ENCODE measurements at places on chromosomes 6 and 20. TPM values are rescaled to one million over a fixed set of nuclear protein-coding genes. Genes with fewer than 3 reads are reported as not detected.

DNA sequence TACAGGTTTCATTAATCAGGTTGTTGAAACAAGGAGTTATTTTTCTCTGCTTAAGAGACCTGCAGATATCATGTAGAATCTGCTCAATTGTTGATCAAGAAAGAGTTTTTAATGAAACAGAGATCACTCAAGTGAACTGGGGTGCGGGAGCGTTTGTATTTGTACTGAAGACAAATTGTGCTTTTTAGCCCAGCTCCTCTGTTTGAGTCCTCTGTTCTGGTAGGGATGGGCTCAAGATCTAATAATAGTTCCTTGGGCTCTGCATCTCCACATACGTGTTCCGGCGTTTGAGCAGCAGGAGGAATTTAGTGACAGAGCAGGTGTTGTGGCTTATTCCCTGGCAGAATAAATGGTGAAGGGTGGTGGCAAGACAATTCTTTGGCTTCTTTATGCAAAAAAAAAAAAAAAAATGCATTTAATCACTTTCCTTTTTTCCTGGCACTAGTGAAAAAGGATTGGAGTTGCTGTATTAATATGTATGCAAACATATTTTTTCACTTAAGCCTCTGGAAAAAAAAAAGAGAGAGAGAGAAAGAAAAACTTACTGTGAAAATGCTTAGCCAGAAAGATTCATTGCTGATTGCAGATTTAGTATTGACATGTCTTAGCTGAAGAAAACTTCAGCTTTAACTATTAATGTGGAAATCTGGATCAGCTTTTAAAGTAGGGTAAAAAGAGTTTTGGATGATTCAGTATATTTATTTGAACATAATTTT is 4.0 kb downstream of the CITED2 start:
- DNase-seq: no peak

- DNase-seq: no peak
Measured at GRCh38 chr20:39105551-39105950, 143.4 kb downstream of the DHX35 start.

GRCh38 chr20:17300113-17300512 is 73.3 kb downstream of the PCSK2 start:
- DNase-seq: no peak

- no peak for DNase-seq
Measured at GRCh38 chr6:75546381-75546780, 52.8 kb upstream of the FILIP1 start.

DNA sequence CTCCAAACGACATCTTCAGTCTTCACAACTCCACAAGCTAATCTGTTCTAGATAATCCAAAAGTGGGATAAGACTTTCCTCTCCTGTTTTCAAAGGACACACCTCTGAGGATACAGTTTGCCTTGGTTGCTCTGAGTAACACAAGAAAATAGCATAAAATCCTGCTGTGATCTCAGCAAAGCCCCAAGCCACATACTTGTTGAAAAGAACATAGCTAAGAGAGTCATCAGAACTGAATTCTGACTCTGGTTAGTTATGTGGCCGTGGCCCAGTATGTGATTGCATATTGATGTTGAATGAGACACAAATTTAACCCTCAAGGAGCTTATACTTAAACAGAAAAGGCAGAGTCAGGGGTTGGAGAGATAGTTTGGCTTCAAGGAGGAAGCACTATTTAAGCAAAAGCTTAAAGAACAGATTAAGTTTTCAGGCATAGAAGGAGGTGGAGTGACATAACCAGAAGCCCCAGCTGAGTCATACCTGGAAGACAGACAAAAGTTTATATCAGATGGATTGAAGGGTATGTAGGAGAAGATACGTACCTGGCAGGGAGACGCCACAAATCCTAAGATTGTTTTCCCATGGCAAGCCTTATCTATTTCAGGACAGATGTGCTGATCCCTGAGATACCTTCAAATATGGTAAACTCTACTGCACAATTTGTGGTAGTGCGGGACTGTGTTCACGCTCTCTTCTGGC is 41.2 kb downstream of the OPN5 start:
- no peak for DNase-seq

- DNase-seq: no peak
Measured at GRCh38 chr6:41122373-41122772, 31.8 kb downstream of the TREML1 start.

DNA sequence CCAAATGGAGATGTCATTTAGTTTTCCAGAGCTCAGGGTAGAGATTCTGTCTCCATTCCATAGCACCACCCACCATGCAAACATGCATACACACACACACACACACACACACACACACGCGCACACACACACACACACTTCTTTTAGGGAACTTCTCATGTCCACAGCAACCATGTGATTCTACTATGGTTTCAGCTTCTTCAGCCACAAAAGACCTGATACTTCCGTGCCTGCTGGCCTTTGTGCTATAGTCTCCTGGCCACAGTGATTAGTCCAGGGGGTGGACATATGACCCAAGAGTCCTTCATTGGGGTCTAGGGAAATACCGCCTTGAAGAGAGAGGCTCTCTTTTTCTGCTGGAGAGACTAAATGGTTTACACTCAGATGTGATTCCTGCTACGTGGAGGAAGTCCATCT is 53.5 kb downstream of the CARMIL1 start:
- no peak for DNase-seq

Gene RAET1G
- polyA plus RNA-seq: 0.30 TPM

Gene SLC52A3
- polyA plus RNA-seq: 0.24 TPM

- no peak for DNase-seq
Measured at GRCh38 chr20:667351-668034, 8.1 kb downstream of the SCRT2 start.

- no peak for DNase-seq
Measured at GRCh38 chr6:55569638-55570037, 9.4 kb downstream of the HMGCLL1 start.

Gene IL17A
- polyA plus RNA-seq: not detected

DNA sequence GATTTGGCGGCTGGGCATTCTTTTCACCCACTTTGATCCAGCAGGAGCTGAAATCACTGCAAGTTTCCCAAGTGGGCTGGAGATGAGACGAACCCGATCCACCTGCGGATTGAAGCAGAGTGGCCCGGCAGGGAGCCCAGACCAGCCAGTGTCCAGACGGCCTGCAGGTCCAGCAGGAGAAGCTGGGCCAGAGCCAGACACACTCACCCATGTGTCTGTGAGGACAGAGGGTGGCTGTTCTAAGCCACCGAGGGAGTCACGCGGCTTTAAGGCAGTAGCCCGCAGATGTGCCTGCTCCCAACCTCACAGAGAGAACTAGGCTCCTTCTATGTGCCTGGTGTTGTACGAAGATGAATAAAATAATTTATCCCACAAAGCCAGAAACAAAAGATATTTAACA is 200.7 kb downstream of the WDR27 start:
- no peak for DNase-seq

Gene PRDM1
- 4.0 TPM for polyA plus RNA-seq

DNA sequence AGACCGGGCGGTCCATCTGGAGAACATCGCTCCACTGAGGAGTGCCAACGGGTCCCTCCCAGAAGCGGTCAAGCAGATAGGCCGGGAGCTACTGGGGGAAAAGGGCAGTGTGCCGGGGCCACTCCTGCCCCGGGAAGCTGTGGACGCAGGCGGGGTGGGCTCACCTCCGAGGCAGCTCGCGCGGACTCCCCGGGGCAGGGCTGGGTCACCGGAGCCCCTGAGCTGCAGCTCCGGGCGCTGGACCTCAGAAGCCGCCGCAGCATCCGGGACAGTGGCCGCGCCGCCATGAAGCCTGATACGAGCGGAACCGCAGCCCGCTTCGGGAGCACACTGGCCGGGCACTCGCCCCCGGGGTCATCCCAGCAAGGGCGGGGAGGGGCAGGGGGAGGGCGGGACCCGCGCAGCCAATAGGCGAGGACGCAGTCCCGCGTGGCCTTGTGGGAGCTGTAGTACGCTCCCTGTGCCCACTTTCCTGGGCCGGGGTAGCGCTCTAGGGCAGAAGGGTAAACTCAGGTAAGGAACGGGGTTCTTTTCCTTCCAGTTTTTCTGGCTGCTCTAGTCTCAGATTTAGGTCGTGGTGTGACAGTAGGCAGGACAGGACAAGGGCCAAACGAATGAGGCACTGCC is at the start of gene MOCS1:
MOCS1 (minus strand) TSS at position 332 of the 627 bp plus-strand sequence; CDS start at position 287, 45 bp downstream.
- peak; percentile 9 for DNase-seq
